ENCODE measurements at places on chromosomes 11 and 22.

- no peak for DNase-seq
These were observed 21.2 kb downstream of the GDPD5 start for GRCh38 chr11:75504501-75504900.

DNA sequence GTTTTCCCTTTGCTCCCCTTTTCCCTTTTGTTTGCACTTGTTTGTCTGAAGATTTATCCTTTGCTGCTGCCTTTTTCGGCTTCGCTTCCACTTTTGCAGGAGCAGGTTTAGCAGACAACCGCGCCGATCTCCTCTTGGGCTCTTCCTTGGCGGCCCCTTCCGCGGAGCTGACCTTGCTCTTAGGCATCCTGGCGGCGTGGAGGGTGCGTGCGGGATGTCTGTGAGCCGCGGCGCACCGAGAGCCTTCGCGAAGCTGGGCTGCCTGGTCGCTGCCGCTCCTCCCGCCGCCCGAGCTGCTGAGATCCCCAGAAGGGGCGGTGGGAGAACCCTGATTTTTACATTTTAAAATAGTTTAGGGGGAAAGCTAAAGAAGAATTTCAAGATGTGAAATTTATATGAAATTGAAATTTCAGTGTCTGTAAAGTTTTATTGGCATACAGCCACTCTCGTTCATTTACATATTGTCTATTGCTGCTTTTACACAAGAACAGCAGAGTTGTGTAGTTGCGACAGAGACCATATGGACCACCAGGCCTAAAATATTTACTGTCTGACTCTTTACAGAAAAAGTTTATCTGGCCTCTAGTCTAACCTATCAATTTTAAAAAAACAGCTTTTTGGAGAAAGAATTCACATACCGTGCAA is 105.2 kb upstream of the RRM1 start:
- DNase-seq = no peak

DNA sequence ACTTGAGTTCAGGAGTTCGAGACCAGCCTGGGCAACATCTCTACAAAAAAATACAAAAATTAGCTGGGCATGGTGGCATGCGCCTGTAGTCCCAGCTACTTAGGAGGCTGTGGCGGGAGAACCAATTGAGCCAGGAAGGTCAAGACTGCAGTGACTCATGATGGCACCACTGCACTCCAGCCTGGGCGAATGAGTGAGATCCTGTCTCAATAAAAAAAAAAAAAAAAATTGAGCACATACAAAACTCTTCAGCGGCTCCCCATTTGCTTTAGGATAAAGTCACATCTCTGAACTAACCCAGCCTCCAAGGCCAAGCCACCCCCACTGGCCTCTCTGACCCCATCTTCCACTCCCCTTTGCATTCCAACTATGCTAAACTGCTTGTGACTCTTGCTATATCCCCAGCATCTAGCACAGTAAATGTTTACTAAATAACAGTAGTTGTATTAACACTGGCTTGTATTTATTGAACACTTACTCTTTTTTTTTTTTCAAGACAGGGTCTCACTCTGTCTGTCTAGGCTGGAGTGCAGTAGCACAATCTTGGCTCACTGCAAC is 28.9 kb downstream of the CREB3L1 start:
- DNase-seq = no peak

GRCh38 chr11:57484141-57484710 is 23.9 kb downstream of the RTN4RL2 start:
- DNase-seq = no peak

- DNase-seq = peak; percentile 38
These were observed 61.6 kb upstream of the LINC01488 start for GRCh38 chr11:69419662-69420395.

DNA sequence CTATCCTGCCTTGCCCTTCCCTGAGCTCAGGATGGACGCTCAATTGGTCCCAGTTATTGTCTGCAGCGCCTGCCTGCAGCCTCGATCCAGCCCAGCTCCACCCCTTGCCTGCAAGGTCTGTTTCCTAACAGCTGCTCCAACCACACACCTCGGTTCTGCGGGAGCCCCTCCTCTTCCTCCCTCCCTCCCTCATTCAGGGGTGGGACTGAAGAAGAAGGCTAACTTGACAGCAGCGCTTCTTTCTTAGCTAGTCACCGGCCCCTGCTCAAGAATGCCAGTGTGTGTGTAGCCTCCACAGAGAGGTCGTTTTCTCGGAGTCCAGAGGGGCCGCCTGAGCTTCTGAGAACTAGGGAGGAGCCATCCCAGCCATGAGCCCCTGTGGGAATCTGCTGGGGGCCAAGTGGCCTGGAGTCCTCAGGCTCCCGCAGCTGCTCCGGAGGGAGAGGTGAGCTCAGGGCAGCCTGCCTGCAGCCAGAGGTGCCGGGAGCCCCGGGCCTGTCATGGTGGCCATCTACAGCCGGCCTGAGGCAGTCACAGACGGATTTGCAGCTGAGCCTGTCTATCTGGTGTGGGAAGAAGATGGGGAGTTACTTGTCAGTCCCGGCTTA is 36.1 kb downstream of the LIMK2 start:
- DNase-seq = peak; percentile 92
